ENCODE measurements at places on chromosomes 11 and 22. TPM values are rescaled to one million over a fixed set of nuclear protein-coding genes. Genes with fewer than 3 reads are reported as not detected.

TESMIN gene
- total RNA-seq, result 0.29 TPM

OR52N1 gene
- total RNA-seq, result not detected

MOGAT2 gene
- 0.26 TPM for total RNA-seq

MIAT gene
- total RNA-seq, result 1.8 TPM

GALNT18 gene
- 21.5 TPM for total RNA-seq

MAP6 gene
- total RNA-seq, result 5.9 TPM

DDI1 gene
- not detected for total RNA-seq

C11orf42 gene
- total RNA-seq, result not detected

TPH1 gene
- total RNA-seq, result 0.18 TPM

SLC22A12 gene
- not detected for total RNA-seq

CARD16 gene
- 6.5 TPM for total RNA-seq

TMEM109 gene
- 109 TPM for total RNA-seq

YPEL4 gene
- total RNA-seq, result 1.1 TPM

IFITM10 gene
- total RNA-seq, result 0.27 TPM

FXYD6 gene
- 31.2 TPM for total RNA-seq

DNA sequence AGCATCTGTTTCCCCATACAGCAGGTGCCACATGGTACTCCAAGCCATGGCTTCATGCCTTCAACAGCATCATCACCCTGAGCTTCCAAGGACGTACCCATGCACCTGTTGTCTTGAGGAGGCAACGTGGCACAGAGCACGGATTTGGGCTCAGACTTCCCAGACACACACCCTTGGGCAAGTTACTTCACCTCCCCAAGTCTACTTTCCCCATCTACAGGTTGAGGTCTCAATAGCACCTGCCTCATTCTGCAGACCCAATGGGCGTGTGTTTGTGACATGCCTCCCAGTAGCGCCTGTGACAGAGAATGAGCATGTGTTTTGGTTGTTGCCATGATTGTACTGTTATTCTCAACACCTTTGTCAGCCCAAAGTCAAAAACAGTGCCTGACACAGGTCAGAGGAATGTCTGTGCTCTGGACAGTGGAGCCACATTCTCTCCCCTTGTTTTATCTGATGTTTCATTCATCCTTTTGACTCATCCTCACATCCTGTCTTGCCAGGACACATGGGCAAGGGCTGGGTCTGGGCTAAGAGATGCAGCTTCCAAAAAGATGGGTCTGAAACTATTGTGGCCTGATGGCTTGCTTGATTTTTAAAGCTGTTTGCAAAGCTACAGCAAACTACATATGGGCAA is 53.4 kb upstream of the CCND1 start:
- no peak for DNase-seq

GRCh38 chr11:57868491-57868890 is 106.9 kb downstream of the CTNND1 start:
- DNase-seq, result no peak

GRCh38 chr11:77320351-77320750 is 18.9 kb upstream of the GDPD4 start:
- no peak for DNase-seq

GRCh38 chr11:47331454-47332302 is 20.8 kb downstream of the MYBPC3 start:
- DNase-seq, result no peak

DNA sequence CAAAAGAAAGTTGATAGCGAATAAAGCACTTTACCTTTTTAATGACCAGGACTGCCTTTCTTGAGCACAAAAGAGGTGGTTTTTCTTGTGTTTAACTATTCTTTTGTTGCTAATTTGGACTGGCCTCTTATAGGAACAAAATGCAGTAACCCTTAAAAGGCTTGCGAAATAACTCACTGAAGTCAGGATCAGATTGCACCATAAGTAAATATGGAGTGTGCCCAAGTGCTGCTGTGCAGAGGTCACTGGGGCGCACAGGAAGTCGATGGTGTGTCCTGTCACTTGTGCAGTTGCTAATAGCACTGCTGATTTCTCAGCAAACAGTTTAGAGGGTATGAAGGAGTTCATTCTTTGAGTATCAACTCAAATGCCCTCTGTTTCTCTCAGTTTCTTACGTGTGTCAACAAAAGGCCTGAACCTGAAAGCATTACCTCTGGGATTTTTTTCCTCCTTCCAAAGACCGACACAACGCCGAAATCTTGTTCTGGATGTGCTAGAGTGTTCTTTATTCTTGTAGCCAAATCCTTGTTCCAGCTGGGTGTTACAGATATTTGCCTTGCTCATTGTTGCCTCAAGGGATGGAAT is 71.3 kb downstream of the ATXN10 start:
- peak; percentile 38 for DNase-seq

DNA sequence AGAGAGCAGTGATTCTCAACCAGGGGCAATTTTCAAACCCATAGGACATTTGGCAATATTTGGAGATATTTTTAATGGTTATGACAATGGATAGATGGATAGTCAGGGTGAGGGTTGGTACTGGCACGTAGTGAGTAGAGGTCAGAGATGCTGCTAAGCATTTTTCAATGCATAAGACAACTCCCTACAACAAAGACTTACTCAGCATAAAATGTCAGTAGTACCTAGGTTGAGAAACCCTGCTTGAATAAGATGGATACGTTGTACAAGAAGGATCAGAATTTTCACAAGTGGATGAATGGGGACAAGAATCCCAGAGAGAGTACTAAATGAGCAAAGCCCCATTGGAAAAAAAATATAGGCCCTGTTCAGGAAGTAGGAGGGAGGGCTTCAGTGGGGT is 11.9 kb upstream of the LIN7C start:
- DNase-seq, result no peak

DNA sequence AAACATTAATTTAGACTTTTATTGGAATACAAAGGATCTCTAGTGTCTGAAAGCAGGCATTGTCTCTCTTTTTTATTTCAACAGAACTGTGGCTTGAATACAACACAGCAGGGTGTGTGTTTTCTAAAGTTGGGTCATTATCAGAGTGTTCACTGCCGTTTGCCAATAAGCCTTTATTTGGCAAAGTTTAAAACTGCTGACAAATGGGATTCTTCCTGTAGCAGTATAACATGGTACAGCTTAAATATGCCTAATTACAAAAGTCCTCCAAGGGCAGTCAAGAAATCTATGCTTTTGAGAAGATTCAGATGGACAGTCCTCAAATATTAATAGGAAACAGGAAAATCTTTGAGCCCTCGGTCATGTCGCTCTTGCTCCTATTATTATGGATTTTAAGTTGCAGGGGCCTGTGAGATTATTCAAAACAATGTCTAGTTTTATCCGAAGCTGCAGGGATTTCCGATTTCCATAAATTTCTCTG is 199.9 kb downstream of the MAML2 start:
- no peak for DNase-seq

- DNase-seq, result no peak
These were observed 29.3 kb upstream of the TCF20 start for GRCh38 chr22:42299586-42300258.

DNA sequence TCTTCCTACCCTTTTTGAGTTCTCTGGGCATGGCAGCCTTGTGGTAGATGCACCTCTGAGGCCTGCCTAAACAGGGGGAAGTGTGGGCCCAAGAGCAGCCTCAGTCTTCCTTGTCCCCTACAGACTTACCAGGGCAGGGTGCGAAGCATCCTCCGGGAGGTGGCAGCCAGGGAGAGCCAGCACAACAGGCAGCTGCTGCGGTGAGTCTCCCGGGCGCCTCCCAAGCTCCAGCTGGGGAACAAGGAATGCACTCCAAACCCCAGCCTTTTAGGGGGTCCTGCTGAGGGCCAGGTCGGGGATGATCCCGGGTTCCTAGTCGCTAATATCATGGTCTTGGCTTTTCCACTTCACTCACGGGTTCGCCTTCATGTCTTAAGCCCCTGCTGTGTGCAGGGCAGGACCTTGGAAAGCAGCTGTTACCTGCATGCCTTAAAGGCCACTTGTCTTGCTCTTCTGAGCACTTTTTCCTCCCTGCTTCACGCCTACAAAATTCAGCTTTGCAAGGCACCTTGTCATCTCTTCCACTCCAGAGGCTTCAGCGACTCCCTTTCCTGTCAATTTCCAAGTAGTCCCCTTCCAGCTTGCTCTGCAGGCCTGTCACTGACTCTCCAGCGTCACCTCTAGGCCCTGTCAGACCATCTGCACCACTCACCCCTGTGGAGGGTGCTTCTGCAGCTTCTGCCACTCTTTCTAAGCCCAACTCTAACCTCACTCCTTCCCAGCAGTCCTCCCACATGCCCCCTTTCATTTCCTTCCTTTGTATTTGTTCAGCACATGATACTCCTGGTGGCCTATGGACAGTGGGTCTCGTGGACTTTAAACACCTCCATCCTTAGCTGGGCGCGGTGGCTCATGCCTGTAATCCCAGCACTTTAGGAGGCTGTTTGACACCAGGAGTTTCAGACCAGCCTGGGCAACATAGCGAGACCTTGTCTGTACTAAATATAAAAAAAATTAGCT is 57.0 kb downstream of the PISD start:
- DNase-seq, result no peak

DNA sequence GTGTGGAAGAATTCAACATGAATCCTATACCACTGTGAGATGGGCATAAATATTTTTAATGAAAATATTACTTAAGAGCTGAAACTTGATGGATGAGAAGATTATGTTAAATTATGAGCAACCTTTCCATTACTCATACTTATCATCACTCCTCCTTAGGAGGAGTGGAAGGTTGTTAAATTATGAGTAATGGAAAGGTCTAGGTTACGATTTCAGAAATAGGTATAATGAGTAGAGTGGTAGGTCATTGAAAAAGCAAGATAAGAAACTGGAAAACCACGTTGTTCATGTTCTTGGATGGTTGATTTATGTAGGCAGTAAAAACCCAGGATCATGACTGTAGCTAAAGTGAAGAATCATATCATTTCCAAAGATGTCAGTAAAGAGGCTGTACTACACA is 973.2 kb upstream of the RAG2 start:
- no peak for DNase-seq

DNA sequence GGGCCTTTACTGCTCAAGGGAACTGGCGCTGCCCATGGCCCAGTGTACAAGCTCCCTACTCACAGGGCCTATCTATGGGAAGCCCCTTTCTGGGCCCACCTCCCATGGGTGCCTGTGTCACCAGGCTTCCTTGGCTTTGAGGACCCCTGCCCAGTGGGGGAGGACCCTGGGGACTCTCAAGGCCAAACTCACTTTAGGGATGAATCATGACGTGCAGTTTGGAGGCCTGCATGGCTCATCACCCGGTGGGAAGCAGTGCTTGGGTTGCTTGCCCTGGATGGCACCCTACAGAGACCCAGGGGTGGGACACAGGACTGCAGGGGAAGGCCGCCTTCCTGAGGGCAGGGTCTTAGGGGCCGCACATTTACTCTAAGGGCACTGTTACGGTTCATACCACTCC is 16.5 kb downstream of the KCTD21 start:
- DNase-seq, result no peak

DNA sequence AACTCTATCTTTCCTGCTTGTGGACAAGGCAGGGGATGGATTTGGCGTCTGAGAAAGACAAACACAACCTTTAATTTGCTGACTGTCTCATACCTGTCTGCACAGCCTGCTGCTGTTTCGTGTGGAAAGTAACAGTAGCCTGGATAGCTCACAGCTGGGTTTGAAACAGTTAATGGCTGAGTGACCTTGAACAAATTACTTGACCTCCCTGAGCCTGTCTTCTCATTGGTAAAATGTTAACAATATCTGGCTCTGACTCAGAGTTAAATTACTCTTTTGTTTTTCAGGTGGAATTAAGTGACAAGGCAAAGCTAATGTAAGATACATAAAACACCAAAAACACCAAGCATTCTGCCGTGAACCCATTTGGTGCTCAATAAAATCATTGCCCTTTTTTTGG is 41.1 kb upstream of the ADA2 start:
- DNase-seq, result no peak

GRCh38 chr22:22372086-22372485 is 127.5 kb downstream of the VPREB1 start:
- no peak for DNase-seq

DNA sequence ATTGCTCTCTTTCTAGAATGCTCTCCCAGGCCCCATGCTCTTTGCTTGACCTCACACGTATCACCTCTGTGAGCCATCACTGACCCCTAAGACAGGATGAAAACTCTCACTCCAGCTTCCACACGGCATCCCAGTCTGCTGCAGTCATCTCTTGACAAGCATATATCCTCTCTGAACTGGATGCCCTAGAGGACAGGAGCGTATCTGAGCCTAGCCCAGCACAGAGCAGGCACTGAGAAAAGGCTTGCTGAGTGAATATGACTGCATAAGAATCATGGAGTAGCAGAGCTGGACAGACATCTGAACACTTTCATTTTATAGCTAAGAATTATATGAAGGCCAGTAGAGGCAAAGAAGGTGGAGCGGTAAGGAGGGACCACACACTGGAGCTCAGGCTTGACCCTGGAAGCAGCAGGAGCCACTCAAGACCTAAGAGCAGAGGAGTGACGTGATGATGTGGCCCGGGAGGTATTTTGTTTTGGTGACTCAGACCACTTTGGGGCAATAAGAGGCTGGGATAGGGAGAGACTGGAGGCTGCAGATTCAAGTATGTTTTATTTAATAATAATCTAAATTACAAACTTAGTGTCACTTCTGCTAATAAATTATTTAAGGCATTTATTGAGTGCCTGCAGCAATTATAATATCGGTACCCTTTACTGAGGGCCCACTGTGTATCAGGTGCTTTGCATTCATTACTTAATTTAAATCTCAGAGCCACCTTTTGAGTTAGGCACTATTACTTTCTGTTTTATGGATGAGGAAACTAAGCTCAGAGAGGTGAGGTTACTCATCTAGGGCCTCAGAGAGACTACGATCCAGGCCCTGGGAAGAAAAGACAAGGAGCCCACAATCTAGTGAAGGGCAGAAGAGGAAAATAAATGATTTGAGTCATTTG is 42.6 kb downstream of the MAP6 start:
- no peak for DNase-seq

GRCh38 chr11:62127426-62127825 is 3.6 kb downstream of the INCENP start:
- no peak for DNase-seq

GRCh38 chr11:85495918-85496317 is 131.2 kb downstream of the DLG2 start:
- no peak for DNase-seq

- DNase-seq, result no peak
These were observed 175.7 kb upstream of the TTC12 start for GRCh38 chr11:113138731-113139130.

DNA sequence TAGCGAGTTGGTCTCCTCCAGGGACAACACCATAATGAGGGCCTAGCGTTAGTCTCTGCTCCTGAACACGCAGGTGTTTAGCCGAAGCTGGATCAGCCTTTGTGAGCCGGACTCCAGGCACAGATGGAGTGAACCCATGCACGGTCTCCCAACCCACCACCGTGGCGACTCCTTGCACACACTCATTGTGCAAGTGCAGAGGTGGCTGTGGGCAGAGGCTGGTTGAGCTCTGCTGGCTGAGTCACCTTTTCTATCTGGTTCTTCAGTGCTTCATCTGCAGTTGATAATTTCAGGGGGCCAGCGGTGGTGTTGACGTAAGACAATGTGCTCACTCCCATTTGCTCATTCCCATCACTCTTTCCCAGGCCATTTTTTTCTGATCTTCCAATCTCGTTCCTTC is 72.1 kb upstream of the SLC22A12 start:
- no peak for DNase-seq

GRCh38 chr22:30712094-30712493 is 17.4 kb downstream of the OSBP2 start:
- DNase-seq, result no peak

All from left cardiac atrium (tissue), 4 donors.